CD4-positive, alpha-beta T cell treated with Interleukin-17A for 4 hours (primary cell): ENCODE measurements at places on chromosomes 7 and 10.
A peak's percentile ranks its signal among the peaks of the same experiment; 100 is the strongest.

DNA sequence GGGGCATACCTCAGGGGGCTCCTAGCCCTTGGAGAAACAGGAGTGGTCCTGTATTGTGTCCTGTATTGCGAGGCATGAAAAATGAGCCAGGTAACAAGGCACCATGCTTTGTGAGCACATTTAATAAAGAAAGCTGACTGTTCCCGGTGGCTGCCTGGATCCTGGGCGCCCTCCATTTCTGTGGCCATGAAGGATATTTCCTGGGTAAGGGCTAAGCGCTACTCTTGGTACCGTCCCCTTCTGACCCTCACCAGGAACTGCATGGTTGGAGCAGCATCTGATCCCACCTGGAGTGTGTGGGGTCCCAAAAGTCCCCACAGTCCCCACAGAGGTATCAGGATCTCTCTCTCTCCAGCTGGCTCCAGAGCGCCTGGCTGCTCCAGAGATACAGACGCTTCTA is 139.5 kb downstream of the MAPK8 start:
- no peak for DNase-seq

DNA sequence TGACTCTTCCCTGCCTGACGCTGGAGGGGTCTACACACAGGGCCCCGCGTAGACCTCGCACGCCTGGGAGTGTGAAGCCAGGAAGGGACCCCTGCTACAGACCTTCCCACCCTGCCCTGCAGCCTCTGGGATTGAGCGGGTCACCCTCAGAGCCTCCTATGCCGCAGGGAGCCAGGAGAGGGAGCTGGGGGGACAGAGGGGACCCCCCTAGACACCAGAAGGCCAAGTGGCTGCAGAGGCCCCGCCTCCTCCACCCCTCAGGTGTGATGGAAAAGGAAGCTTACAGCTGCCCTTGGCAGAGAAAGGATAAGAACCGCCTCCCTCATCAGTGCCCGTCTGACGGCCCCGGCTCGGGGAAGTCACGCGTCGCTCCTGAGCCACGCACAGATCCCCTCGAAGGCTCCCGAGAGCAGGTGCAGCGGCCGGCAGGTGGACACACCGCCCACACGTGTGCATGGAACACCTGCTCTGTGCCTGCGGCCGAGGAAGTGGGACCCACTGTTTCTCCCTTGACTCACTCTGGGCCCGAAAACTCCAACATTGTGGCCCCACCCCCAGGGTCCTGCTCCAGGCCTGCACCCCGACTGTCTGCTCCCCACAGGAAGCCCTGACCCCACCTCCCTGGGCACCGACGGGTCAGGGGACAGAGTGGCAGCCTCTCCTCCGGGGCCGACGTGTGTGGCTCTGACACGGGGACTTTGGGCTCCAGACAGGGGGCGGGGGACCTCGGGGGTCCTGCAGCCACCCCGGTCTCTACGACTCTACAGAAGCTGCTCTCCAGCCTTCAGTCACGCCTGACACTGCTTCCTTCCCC is 73.3 kb downstream of the MICALL2 start:
- DNase-seq: no peak

DNA sequence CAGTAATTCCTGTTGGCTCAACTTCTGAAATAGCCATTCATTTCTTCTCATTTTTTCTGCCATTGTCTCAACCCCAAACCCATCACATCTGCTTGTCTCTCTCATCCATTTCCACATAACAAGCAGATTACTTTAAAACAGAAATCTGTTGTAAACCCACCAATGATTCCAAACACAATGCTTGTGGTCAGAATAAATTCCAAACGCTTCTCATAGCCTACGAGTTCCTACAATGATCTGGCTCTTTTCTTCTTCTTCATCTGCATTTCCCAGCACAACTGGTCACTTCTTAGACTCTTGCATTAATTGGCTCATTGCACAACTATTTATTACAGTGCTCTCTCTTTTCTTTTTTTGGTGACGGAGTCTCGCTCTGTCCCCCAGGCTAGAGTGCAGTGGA is 364.1 kb downstream of the GATA3 start:
- no peak for DNase-seq

DNA sequence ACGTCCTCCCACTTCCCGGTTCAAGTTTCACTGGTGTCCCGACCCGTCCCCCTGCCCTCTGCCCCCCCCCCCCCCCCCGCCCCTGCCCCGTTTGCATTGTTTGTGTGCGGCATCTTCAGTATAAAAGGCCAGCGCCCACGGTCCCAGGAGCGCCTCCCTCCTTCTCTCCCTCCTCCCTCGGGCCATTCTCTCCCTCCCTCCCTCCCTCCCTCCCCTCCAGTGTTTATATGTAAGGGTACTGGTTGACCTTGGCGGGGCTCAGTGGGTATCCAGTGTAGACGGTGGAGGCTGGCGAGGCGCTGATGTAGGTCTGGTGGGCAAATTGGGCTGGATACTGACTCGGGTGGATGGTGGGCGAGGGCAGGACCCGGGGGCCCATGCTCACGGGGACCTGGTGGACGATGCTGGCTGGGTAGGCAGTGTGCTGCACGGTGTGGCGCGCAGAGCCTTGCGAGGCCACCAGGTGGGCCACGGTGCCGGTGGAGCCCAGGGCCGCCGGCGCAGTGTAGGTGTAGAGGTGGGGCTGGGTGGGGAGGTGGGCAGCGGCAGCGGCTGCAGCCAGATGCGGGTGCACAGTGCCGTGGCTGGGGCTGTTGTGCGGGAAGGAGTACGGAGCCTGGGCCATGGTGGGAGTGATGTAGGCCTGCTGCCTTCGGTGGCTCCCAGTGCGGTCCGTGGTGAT is 49.4 kb downstream of the CLEC2L start:
- DNase-seq: no peak

GRCh38 chr10:88232983-88233543 is 350.1 kb downstream of the RNLS start:
- DNase-seq: no peak

DNA sequence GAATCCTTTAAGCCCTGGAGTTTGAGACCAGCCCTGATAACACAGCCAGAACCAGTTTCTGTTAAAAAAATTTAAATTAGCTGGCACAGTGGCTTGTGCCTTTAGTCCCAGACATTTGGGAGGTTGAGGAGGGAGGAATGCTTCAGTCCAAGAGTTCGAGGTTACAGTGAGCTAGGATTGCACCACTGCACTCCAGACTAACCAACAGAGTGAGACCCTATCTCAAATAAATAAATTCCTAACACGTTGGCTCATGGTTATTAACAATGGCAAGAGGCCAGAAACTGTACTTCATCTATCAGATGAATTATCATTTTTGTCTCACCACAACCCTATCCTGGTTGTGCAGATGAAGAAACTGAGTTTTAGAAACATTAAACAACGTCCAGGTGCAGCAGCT is 2.1 kb upstream of the PPIA start:
- no peak for DNase-seq

GRCh38 chr10:123135415-123136141 is at the start of gene HMX3:
TSS of gene HMX3 (plus strand) at chr10:123135970. CDS start at chr10:123136051, 81 bp downstream.
- peak; percentile 31 for DNase-seq

- no peak for DNase-seq
Measured at GRCh38 chr10:117002206-117002605, 2.8 kb downstream of the SHTN1 start.

DNA sequence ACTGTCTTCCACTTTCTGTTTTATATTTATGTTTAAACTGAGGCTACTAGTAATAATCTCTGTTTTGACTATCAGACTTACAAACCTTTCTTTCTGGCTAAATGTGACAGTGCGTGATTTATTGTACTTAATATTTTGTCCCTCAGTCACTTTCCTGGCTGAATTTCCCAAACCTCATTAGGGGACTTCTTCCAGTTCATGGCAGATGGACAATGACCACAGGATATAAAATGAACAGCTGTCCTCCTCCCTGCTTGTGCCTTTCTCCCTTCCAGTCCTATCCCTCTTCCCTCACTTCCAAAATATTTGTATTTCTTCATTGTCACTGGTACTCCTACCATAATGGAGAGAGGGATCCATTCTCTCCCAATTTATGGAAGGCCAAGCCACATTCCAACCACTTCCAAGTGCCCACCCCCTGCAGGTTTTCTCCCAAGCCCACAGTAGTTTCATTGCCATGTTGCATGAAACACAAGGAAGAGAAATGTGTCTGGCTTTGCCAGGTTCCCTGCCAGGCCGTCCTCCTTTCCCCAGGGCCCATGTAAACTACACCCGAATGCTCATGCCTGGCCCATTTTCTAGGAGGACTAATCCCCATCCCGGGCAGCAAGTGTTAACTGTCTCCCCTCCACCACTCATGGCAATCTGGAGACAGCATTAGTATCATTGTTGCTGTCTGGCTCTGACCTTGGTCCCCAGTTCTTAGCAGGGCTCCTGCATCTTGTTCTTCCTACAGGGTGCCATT is 269.5 kb upstream of the SLC26A5 start:
- DNase-seq: no peak

GRCh38 chr10:100569687-100570481 is 34.1 kb downstream of the HIF1AN start:
- no peak for DNase-seq

- no peak for DNase-seq
Measured at GRCh38 chr10:84213076-84213475, 12.3 kb downstream of the LRIT2 start.

DNA sequence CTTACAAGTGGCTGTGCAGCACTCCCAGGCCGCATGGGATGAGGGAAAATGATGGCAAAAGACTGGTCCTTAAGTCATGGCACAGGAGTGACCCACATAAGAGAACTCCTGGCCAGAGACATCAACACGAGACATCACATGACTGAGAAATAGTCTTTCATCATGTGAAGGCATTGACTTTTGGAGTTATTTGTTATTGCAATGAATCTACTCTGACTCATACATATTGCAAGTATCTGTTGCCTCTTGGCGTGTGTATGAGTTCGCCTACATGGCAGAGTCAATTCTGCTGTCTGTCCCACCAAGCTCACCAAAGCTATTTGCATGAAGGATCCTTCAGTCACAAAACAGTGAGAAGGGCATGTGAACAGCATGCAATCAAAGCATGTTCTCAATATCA is 59.7 kb upstream of the HABP2 start:
- no peak for DNase-seq

DNA sequence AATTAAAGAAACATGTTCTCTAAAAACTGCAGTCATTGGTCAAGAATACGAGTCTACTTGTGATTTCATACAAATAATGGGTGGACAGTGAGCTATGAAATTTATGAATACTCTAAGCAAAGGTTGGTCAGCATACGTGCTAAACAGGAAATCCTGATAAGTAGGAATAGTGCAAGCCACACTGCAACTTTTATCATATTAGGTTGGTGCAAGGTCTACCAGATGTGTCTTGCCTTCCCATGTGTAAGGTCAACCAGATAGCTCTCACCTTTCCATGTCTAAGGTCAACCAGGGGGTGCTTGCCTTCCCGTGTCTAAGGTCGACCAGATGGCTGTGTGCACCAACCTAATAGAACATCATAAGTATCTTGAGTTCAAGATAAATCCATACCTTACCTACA is 2.0 kb upstream of the ITGB1 start:
- DNase-seq: no peak

DNA sequence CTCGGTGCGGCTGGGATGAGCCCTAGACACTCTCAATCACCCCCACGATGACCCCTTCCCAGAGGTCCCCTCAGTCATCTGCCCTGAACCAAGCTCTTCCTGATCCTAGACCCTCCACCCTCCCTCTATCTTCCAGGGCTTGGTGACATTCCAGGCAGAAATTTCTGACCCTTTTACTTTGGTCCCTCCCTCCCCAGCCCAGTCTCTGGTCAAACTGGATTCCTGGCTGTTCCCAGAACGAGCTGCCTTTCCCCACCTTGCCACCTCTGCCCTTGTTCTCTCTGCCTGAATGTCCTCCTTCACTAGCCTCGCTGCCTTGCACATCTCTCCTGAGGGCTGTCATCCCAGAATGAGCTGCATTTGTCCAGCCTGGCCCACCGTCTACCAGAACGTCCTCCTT is 1.3 kb upstream of the CLDN4 start:
- DNase-seq: no peak

- DNase-seq: no peak
Measured at GRCh38 chr7:757741-758163, 30.7 kb upstream of the PRKAR1B start.

- no peak for DNase-seq
Measured at GRCh38 chr7:124035706-124036105, 2.8 kb upstream of the TMEM229A start.

- DNase-seq: no peak
Measured at GRCh38 chr7:101120315-101120714, 6.6 kb upstream of the SERPINE1 start.

GRCh38 chr10:11270135-11270857 is 252.6 kb downstream of the CELF2 start:
- DNase-seq: peak; percentile 78

- DNase-seq: no peak
Measured at GRCh38 chr10:122461729-122462532, 578 bp downstream of the HTRA1 start.

GRCh38 chr7:12968836-12969422 is 281.5 kb downstream of the ARL4A start:
- no peak for DNase-seq

DNA sequence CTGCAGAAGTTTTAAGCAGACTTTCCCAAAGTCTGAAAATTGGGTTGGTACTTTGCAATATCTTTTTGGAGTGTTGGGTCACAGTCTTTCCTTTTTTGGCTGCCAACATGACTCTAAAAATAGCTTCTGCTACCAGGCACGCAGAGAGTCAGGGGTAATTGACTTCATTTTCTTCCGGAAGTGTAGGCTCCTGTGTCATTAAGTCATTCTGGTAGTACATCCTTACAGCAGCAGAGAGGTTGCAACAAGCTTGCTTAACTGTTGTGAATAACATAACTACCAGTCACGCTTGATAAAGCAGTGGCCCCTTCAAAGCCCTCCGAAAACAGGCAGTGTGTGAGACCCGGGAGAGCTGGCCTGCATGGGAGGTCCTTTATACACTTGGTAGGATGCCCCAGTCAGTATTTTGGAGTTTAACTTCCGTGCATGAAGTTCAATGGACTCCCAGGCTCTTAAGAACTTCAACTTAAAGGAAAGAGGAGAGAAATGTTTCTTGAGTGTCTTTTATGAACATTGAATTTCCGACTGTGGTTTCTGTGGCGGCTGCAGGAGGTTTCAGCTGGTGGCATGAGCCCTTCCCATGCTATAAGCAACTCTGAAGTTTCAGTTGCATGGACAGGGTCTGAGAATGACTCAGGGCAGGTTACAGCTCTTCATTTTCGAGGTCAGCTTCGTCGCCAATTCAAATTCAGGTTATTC is 310.7 kb downstream of the GALNT17 start:
- DNase-seq: no peak

DNA sequence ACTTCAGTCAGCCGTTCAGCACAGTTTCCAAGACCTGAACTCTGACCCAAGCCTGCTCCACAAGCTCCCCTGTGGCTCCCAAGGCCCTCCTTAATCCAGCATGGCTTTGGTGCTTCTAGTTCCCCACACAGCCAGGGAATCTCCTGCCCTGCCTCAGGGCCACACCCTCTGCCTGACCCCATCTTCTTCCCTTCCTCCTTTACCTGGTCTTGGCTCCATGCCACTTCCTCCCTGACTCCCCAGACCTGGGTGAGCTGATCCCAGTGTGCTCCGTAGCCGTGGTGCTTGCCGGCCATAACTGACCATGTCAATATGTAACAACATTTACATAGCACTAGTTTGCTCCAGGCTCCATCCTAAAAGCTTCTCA is 20.0 kb downstream of the TMEM273 start:
- DNase-seq: no peak

GRCh38 chr7:34841326-34841725 is 183.3 kb downstream of the NPSR1 start:
- DNase-seq: no peak

GRCh38 chr10:132974886-132975830 is 32.8 kb upstream of the CFAP46 start:
- no peak for DNase-seq

GRCh38 chr10:102712843-102713538 is 1.2 kb downstream of the ARL3 start:
- DNase-seq: no peak

GRCh38 chr7:27160145-27160545 is 3.7 kb upstream of the HOXA7 start:
- DNase-seq: peak; percentile 49
